ENCODE measurements at places on chromosomes 1 and 21.

- DNase-seq, result no peak
Observed at GRCh38 chr1:2807036-2807435, 5.5 kb upstream of the TTC34 start.

DNA sequence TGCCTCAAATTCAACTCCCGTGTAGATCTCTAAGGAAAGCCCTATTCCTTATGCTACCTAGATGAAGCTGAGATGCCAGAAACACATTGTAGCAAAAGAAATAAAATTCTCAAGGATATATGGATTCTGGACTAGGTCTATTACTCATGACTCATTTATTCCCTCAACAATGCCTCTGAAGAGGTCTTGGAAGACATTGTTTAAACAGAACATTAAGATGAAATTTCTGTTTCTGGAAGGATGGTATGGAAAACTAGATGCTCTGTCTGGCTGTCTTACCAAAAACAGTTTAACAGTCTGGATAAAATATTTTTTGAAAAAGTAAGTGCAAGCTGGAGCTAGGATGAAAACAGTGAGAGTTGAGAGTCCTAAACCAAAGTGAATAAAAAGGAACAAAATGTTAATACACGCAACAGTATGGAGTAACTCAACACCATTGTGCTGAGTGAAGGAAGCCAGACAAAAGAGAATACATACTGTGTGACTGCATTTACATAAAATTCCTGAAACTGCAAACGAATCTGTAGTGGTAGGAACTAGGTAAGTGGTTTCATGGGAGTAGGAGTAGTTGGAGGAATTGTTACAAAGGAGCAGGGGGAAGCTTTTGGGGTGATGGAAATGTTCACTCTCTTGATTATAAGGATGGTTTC lies 59.3 kb upstream of the GNG12 start:
- no peak for DNase-seq

GRCh38 chr1:238764779-238765178 lies 621.6 kb upstream of the CHRM3 start:
- no peak for DNase-seq

GRCh38 chr21:29387598-29387997 lies 88.9 kb downstream of the BACH1 start:
- no peak for DNase-seq

DNA sequence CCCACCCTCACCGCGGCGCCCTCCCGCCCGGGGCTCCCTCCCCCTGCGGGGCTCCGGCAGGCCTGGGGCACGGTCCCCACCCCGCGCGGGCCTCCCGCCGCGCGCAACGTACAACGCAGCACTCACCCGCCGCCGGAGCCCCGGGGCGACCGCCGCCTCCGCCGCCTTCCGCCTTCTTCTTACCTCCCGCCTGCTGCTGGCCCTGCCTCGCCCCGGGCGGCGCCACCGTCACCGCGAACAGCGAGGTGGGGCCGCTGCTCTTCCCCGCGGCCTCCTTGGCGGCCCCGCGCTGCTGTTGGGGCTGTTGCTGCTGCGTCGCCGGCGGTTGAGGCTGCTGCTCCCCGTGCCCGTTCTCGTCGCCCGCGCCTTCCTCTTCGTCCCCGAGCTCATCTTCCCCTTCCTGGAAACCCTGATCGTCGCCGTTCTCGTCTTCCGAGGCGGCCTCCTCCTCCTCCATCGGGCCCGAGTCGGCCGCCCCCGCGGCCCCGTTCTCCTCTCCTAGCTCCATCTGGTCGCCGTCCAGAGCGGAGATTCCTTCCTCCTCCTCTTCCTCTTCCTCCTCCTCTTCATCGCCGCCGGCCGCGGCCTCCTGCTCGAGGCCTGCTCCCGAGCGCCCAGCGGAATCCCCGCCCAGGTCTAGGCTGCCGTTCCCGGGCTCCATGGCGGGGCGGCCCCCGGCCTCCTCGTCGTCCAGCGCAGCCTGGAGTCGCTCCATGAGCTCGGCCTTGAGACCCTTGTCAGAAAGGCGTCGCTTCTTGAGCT lies 671 bp downstream of the HNRNPU start:
- peak; percentile 19 for DNase-seq

DNA sequence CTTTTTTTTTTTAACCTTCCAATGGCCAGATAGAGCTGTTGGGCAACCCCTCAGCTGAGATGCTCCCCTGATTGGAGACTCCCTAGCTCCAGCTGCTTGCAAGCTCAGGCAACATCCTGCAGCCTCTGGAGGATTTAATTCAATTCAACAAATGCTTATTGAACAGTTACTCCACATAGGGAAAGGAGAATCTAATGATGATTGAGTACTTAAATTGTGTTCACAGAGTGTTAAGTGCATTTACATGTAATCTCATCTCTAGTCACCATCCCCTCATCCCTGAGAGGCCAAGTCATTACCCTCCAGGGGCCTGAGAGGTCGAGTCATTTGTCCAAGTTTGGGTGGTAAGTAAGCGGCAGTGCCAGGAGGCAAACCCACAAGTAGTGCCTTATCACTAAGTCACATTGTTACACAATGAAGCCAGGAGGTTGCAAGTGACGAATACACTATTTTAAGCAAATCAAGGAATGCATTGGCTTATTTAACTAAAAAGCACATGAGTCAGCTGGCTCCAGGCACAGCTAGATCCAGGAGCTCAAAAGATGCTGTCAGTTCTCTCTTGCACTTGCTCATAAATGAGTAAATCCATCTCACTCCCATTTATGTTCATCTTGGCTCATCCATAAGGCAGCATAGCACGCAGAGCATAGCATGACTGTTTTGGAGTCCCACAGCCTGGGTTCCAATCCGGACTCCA lies 64.3 kb downstream of the OPTC start:
- no peak for DNase-seq
